T follicular helper cell (primary cell): ENCODE measurements at places on chromosomes 3 and 15.

DNA sequence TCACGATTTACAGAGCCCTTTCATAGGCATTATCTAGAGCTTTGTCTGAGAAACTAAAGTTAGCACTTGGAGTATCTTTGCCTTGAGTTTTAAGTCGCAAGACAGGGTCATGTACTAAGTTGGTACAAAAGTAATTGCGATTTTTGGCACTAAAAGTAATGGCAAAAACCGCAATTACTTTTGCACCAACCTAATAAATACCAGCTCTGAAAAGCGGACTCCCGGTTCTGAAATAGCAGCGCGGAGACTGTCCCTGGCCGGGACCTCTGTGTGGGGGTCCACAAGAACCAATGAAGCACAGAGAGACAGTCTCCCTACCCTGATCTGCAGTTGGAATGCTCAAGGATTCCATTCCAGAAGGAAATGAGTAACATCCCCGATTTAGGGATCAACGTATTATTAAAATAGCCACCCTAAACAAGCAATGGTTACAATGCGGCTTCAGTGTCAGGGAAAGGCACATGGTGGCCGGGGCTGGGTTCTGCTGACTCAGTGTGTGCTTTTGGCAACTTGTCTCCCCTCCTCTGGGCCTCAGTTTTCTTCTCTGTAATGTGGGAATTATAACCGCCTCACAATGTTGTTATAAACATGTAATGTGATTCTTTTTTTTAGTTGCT, 150.3 kb upstream of the MCTP2 start:
- no peak for DNase-seq

GRCh38 chr3:55333046-55333445, 154.1 kb downstream of the WNT5A start:
- no peak for DNase-seq

- DNase-seq, result no peak
Measured at GRCh38 chr3:125062904-125063618, 7.3 kb upstream of the HEG1 start.

GRCh38 chr3:115623044-115623868, at the start of gene GAP43:
GAP43 (plus strand) TSS chr3:115623510; CDS start chr3:115623690, 180 bp downstream.
- DNase-seq, result no peak

GRCh38 chr3:59442046-59442445, 392.2 kb upstream of the CFAP20DC start:
- no peak for DNase-seq
